ENCODE measurements at places on chromosomes 2 and 18.

GRCh38 chr2:231104115-231104713 is 20.6 kb downstream of the HTR2B start:
- no peak for DNase-seq

DNA sequence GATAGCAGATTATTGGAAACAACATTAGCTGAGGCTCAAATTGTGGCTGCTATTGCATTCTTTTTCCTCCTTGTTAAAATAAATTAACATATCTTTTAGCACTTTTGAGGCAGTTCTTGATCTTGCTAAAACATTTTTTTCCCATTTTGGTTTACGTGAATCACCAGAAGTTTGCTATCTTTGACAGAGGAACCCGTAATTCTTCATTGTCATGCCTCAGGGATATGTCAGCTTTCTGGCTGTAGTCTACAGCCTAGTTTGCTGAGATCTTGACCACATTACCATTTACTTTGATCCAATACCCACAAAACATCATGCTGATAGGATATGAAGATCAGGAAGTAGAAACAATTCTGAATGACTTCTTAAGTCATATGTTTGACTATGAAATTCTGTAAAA is 25.1 kb upstream of the FANCL start:
- DNase-seq = no peak

GRCh38 chr2:39664232-39664887 is 1.4 kb upstream of the TMEM178A start:
- no peak for DNase-seq

DNA sequence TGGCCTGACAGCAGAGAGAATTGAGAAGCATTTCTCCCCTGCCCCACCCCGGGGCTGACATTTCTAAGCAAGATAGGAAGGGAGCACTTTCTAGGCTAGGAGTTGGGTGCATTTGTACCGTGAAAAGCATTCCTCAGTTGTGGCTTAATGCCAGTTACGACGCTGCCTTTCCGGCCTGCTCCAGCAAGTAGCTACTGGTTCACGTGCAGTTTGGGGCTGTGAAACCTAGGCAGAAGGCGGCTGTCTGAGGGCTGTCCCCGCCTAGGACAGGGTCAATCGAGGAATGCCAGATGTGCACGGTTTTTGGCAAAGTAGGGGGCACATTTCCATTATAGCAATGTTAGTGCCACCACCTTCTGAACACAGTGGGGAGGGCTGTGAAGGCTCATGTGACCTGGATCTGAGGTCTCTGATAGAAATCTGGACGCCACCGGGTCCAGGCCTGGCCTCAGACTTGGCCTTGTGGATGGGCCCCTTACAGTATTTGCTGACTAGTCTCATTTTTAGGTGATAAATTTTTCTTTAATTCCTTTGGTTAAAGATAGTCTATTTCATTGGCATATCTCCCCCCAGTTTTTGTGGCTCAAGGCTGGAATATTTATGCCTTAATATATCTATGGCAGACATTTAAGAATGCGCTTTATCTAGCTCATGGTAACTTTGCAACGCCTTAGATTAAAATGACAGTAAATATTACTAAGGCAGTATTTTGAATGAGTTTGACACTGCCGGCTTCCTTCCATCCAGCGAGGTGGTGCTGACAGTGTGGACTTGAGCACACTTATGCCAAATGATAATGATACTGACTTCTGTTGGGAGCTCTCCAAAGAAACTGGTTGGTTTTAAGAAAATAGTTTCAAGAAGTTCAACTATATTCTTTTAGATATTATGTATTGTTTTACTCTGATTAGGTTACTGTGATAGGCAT is 78.7 kb downstream of the LPIN1 start:
- DNase-seq = no peak

- no peak for DNase-seq
Measured at GRCh38 chr18:59265246-59265973, 7.8 kb downstream of the RAX start.

DNA sequence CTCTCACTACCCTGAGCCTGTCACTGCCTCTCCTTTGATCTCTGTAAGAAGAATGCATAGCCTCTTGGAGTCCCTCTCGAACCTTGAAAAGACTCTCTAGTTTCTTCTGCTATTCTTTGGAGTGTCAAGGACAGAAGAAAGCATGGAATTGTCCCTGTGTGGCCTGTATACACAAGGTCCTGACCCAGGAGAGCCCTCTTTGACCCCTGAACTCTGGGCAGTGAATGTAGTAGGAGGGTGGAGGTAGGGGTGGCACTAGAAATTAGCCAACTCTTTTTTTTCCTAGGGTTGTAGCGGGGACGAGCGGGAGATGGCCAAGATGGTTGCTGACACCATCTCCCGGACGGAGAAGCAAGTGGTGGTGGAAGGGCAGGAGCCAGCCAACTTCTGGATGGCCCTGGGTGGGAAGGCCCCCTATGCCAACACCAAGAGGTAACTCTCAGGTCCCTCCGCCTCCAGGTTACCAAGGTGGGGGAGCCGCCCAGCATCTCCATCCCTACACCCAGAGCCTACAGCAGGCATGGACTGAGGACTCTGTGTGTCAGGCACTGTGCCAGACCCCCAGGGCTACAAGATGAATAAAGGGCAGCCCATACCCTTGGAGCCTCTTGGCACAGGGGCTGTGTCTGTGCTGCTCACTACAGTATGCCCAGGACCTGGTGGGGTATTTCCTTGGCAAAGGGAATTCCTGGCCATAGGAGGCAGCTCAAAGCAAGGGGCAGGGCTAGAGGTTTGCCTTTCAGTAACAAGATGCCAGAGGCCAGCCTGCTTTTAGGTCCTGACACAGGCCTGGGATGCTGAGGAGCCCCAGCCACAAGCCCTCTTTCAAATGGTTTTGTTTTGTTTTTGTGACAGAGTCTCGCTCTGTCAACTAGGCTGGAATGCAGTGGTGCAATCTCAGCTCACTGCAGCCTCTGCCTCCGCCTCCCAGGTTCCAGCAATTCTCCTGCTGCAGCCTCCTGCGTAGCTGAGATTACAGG is 16.4 kb downstream of the VIL1 start:
- DNase-seq = no peak

DNA sequence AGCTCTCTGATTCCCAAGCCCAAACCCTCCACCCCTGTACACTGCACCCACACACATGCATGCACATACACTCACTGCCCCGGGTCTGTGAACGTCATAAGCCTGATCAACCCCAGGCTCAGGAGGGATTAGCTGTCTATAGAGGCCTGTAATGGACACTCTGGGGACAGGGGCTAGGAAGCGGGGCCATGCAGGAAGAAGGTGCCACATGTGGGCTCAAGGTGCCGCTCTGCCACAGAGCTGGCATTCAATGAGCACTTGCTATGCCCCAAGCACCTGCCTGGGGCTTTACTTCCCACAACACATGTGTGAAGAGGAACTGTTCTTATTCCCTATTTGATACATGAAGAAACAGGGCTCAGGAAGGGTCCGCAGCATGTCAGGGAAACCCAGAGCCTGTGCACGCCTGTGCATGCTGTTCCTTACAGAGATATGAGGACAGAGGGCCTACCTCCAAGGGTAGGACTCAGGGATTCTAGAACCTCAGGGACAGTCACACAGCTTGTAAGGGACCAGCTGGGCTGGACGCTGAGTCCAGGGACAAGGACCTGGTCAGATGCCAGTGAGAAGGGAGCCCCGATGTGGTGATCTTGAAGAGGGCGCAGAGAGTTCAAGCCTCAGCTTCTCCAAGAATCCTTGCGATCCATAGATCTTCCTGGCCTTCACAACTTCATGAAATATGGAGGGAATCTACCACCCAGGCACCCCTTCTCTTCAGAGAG is 5.0 kb downstream of the BIN1 start:
- DNase-seq = no peak

DNA sequence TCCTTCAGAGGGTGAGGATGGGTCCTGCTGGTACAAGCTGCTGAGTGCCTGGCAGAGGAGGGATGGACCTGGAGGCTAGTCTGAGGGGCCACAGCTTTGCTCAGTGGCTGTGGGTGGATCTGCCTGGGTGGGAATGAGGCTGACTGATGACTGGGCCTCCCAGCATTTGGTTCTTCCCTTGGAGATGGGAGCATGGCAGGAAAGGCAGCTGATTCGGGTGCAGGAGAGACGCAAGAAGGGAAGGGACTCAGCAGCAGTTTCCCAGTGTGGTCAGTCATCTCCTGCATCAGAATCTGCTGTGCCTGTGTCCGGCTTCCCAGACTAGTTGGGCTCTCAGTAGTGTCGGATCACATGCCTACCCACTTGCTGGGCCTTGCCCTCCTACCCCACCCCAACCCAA is 7.3 kb downstream of the WIPF1 start:
- no peak for DNase-seq

GRCh38 chr2:170339322-170339721 is 161.4 kb downstream of the MYO3B start:
- no peak for DNase-seq

DNA sequence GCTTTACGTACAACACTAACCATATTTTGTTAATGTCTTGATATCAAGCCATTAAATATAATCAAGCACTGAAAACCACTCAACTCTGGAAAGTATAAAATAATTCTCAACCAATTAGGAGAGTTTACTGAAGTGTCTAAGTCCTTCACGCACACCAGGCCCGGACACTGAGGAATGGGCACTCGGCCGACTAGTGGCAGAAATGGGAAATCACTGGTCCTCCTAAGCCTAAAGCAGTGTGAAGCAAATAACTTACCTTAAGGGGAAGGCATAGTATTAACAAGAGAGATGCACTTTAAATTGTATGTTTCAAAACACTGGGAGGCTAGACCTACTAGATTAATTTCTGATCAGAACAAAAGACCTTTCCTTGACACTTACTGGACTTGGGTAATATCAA is 45.7 kb downstream of the FAM210A start:
- DNase-seq = no peak

GRCh38 chr18:64119916-64120315 is 29.0 kb downstream of the LINC00305 start:
- no peak for DNase-seq

- no peak for DNase-seq
Measured at GRCh38 chr2:238134393-238134785, 4.1 kb upstream of the KLHL30 start.

DNA sequence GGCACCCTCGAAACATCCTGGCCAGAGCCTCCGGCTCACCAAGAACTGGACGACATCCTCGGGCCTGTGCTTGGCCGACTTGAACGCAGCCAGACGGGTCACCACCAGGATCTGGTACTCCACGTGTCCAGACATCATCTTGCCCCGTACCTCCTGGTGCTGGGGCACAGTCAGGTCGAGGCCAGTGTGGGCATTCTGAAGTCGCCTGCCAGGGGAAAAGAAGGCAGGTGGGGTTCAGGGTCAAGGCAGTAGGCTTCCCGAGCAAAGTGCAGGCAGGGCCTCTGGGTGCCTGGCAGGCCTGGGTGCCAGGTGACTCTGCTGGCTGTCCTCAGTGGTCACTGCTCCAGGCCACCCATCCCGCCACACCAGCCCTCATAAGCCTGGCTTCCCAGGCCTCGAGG is 5.6 kb downstream of the HS1BP3 start:
- DNase-seq = no peak

DNA sequence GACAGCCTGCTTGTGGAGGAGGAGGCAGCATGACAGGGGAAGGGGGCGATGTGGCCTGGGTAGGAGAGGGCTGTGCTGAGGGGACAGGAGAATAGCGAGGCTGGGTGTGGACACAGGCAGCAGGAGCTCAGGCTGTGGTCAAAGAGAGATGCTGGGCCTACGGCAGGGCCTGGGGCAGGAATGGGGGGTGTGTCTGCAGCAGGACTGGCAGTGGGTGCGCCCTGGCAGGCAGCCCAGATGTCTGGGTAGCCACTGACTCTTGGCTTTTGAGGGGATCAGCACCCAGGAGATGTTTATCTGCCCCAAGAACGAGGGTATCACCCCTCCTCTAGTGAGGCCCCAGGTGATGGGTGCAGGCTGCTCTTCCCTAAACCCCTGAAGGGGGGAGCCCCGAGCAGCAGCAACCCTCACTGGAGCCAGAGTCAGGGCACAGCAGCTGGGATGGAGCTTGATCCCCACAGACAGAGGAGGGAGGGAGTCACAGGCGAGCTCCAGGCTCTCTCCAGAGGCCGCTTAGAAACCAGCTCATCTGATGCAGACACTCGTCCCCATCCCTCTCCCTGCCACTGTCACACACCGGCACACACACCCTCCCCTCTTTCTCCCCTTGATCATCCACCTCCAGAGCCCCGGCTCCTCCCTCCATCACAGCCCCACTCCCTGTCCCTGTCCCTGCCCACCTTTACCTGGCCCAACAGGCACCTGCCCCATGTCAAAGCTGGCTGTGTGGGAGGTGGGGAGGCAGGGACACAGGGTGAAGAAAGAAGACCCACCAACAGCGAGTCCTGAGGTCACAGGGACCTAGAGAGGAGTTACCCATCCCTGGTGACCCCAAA is 29.8 kb upstream of the TNS1 start:
- no peak for DNase-seq

DNA sequence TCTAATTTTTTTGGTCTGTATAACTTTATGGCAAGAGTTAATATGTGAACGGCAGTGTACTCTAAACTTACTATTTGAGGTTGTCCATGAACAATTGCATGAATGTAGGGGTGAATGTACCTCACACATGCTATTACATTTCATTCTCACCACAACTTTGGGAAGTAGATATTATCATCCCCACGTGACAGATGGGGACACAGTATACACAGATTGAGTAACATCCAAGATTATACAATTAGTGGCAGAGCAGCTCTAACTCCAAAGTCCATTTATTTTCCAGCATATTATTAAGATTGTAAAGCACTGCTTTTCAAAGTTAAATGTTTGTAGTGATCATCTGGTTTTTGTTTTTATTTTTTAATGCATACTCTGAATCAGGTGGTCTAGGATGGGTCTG is 622.1 kb upstream of the ZEB2 start:
- DNase-seq = no peak

- no peak for DNase-seq
Measured at GRCh38 chr2:232447091-232447620, 8.8 kb upstream of the ALPI start.

DNA sequence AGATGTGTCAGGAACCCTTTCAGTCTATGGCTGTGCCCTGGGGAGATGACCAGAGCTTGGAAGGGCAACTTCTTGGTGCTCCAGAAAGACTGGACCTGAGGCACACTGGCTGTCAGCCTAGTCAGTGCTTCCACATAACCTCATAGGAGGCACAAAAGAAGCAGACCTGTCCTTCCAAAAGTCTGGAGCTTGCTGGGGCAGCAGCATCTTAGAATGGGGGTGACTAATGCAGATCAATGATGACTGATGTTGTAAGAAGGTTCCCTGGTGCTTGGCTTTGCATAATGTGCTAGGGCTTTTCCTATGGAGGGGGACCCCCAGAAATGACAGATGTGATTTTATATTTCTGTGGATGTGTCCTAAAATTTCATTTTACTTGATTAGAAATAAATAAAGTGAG is 255.7 kb upstream of the THUMPD2 start:
- no peak for DNase-seq

DNA sequence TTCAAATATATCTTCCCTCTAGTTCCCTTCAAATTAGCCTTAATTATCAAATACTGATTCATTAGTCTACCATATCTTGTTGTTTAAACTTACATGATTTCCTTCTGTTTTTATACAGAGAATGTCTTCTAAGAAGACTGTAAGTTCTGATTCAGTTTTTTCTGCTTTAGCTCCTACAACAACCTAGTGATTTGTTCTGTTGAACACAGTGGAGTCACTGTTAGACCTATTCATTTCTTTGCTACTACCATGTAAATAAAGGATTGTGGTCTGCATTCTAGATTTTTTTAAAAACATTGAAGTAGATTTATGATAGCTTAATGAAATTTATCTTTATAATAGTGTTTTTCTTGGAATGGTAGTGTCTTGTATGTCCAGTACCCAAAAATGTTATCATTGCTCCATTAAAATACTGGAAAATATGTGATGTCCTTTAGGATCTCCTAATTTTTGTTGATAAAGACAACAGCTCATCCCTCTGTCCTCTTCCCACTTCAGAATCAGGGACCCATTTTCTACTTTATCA is 146.4 kb downstream of the MBD5 start:
- DNase-seq = no peak

Measured in left forelimb (tissue), 1 donor.